ENCODE measurements at places on chromosomes 2 and 18.
A peak's percentile ranks its signal among the peaks of the same experiment; 100 is the strongest.

DNA sequence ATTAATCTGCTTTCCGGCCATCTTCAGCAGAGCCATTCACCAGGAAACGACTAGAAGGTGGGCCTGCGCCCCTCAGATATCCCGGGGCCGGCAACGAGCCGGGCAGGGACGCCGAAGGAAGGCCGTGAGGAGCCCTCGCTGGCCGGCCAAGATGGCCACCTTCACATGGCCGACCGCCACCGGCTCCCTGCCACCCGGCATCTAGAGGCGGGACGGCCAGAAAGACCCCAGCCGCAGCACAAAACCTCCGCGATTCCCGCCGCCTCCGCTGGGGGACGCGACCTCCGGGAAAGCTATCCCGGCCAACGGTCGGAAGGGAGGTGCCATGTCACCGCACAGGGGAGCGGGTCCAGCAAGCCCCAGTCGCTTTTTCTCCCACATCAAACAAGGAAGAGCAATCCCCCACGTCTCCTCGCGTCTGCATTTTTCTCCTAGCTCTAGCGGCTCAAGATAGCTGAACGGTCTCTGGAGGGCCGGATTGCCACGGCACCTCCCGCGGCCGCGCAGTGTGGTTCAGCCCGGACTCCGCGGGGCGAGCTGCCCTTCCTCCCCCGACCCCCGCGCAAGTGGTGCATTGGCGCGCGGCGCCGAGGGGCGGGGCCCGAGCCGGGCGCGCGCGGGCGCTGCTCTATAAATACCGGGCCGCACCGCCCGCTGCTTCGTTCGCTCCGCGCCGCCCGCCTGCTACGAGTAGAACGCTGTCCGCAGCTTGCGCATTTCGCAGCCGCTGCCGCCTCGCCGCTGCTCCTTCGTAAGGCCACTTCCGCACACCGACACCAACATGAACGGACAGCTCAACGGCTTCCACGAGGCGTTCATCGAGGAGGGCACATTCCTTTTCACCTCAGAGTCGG lies at the start of gene MAT2A:
Gene MAT2A, plus strand, starts transcription at position 662 of the 854 bp plus-strand sequence. Its CDS starts 120 bp downstream, at position 782.
- peak; percentile 69 for DNase-seq

- DNase-seq, result peak; percentile 23
Observed at GRCh38 chr18:46916551-46917107, 678 bp downstream of the PIAS2 start.

- no peak for DNase-seq
Observed at GRCh38 chr2:58842501-58843155, 601.5 kb upstream of the FANCL start.

- no peak for DNase-seq
Observed at GRCh38 chr2:171406044-171406443, 27.7 kb downstream of the METTL8 start.

GRCh38 chr2:217166241-217166850 lies 306.5 kb upstream of the TNP1 start:
- no peak for DNase-seq

DNA sequence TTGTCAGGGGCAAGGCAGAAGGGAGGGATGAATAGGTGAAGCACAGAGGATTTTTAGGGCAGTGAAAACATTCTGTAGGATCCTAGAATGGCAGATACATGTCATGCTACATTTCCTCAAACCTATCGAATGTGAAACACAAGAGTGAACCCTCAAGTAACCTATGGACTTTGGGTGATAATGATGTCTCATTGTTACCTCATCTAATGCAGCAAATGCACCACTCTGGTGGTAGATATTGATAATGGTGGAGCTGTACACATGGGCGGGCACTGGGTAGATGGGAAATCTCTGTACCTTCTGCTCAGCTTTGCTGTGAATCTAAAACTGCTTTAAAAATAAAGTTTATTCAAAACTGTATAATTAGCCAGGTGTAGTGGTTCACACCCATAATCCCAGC lies 95.2 kb upstream of the NCK2 start:
- DNase-seq, result no peak

GRCh38 chr2:65666156-65666725 lies 233.8 kb upstream of the SPRED2 start:
- DNase-seq, result peak; percentile 49

- DNase-seq, result no peak
Observed at GRCh38 chr2:29129586-29130281, 14.5 kb downstream of the CLIP4 start.

DNA sequence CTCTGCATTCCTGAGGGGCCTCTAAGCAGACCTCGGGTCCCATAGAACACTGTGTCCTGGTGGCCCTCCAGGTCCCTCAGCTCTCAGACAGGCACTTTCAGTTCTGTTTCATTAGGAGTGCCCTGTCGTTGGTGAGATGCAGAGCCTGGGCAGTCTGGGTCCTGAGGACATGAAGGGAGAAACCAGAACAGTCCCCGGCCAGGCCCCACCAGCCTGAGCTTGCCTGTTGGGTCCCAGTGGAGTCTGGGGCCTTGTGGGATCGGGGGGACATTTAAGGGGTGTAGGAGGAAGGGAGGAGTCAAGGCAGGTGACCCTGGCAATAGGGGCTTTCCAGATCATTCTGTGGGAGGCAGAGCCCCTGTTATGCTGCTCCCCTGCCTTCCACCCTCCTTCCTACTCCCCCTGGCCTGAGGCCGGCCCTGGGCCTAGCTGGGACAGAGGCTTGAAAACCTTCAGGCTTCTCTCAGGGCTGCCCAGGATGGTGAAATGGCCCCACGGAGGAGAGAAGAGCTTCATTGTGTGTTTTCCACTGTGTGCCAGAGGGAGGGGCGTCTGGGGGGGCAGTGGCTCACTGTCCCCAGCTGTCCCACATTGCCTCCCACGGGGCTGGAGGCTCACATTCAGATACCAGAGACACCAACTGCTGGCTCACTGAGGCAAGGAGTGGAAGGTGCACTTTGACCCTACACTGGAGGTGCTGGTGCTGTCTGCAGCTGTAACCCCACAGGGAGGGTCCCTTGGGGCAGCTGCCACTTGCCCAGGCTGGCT lies 26.6 kb upstream of the CATIP start:
- DNase-seq, result no peak

DNA sequence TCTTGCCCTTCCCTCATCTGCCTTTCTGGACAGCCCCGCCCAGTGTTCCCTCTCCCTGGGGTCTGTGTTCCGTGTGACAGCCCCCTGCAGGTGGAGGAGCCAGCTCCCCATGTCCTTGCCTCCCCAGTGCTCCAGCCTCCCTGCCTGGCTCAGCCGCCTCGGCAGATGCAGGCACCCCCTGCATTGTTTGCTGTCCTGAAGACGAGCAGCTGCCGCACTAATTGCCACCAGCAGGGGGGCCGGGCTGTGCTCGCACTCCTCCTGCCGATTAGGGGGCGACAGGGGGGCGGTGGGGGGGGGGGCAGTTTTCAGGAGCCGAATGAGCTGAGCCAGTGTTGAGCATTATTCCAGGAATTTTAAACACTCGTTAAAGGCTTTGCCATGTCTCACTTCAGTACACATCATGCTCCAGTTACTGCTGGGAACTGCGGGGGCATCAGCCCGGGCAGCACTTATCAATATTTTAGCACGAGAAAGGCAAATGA lies 23.3 kb downstream of the SIX3 start:
- no peak for DNase-seq

DNA sequence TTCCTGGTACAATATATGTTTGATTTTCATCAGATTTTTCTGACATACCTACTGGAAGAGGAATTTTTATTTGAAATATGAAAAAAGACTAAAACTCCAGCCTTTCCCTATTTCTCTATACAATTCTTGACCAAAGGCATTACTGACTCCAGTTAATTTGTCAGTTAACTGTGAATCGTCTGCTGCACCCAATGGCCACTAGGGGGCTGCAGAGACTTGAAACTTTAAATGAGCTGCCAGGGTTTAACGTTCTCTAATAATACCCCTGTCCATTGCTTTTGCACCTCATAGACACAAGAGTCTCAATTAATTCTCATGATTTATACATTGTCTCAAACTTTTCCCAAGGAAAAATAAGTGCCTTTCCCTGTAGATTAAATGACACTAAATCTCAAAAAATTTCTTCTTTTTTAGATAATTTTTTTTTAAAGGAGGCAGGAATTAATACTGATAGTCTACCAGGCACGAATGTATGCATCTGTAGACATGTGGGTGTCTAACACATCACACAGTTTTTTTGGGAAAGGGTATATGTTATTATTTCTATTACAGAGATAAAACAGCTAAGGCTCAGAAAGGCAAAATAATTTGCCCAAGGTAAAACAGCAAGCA lies 1.8 kb upstream of the ALK start:
- DNase-seq, result peak; percentile 64

- DNase-seq, result no peak
Observed at GRCh38 chr18:75185460-75185859, 23.5 kb downstream of the PTGR3 start.

DNA sequence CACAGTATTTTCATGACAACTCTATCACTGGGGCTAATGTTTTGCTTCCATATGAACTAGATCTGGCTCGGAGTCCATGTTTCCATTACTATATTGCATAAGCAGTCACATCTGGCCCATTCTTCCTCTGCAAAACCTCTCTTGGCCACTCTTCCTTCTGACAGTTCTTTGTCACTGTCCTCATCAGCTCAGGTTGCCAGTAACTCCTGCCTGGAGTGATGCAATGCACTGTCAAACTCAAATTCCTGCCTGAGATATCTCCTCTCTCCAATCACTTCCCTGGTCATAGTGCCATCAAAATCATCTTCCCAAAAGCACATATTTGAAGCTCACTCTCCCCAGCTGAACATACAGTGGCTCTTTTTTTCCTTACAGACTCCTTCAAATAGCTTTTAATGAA lies 66.1 kb downstream of the COLEC12 start:
- no peak for DNase-seq

GRCh38 chr2:80335411-80335810 lies 30.9 kb upstream of the LRRTM1 start:
- no peak for DNase-seq

- no peak for DNase-seq
Observed at GRCh38 chr18:8322486-8322885, 286.8 kb upstream of the RAB12 start.

DNA sequence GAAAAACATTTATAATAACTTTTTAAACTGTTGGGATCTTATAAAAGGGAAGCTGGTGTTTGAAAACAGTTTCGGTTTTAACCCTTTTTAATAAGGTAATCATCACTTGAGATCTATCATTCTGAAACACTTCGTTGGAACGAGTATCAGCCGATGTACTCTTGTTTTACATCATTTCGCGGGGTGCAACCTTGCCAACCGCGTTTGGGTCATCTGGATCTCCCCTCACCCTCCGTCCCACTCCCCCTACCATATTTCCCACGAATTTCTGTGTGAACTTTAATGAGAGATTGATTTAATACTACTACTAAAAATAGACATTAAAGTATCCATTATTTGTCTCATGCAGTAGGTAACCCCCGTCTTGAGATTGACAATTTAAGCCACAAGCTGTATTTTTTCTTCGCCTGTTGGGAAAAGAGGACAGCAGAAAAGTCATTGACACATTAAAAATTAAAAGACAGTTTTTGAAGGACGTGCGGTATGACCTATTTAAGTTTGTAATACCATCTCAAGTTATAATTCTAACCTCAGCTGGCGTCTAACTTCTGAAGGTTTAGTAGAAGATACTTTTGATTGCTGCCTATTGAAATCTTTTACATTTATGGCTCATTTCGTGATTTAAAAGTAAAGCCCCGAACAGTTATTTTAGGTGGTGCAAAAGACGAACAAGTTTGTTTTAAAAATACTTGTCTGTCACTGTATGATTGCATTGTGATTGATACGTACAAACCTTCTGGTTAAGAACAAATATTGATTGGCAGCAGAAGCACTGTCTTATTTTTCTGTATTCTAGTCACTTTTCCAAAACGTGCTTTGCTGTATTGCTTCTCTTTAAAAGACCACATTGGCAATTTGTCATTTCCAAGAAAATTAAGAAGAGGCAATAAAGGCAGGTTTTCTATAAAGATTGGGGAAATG lies 1.5 kb downstream of the CREB1 start:
- no peak for DNase-seq

DNA sequence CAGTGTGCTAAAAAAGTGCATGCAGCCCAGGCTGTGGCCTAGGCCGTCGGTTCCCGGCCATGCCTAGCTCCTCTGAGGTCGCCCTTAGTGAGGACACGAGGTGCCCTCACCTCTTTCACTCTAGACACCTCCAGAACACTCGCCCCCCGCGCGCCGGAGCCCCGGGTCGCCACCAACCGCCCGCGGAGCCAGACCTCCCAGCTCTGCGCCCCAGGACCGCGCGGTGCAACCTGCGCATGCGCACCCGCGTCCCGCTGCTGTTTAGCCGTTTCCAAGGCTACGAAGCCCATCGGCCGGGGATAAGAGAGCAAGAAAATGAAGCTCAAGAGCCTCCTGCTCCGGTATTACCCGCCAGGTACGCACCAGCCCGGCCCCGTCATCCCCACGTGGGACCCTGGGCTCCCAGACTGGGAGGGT lies at the start of gene DAW1:
Gene DAW1, plus strand, starts transcription at position 257 of the 417 bp plus-strand sequence. Its CDS starts 59 bp downstream, at position 316.
- DNase-seq, result no peak

DNA sequence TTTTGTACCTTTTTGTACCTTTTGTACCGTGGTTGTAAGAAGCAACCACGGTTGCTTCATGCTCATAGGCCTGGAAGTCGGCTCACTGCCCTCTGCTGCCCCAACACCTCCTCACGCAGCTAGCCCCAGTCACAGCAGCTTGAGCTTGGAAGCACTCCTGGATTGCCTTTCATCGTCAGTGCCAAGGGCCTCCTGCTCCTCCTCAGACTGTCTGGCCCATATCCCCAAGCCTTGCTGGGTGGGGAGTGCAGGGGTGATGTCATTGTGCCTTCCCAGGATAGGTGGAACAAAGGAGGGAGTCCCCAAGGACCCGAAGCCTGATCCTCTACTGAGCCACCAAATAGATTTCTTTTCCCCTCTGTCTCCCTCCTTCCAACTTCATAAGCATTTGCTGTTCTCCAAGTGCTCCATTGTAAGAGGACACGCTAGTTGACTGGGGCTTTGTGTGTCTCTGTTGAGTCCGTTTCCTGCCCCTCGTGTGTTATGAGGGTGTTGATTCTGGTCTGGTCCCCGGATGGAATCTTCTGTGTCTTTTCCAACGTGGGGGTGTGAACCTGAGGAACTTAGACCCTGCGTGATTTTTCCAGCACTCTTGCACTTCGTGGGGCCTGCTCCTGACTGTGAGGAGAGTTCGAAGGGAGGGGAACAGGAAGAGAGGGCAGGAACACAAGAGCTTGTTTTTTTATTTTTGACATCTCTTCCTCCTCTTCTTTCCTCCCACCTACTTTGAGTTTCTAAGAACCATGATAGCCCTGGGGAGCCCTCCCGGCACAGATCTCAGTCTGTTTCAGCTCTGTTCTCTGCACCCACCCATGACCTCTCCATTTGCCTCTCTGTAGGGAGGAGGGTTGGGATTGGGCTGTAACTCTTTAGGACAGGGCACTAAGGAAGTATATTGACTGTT lies 127.2 kb upstream of the EML6 start:
- DNase-seq, result no peak

GRCh38 chr2:98921062-98921461 lies 15.0 kb downstream of the CRACDL start:
- no peak for DNase-seq

DNA sequence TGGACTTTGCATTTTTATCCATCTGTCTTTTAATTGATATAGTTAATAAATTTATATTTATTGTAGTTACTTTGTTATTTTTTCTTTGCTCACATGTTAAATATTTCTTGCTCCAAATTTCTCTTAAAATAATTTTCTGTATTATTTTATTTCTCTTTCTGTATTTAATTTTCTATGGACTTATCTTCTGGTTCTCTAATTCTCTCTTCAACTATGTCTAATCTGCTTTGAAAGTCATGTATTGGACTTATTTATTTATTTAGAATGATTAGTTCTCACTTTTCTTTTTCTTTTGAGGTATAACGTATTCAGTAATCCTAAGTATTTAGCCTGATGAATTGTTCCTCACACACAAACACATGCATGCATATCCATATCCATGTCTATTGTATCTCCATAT lies 53.1 kb downstream of the ASB1 start:
- DNase-seq, result no peak

All from H54 (cell line).